Melanocyte of skin (primary cell): ENCODE measurements at places on chromosomes 12 and 14. TPM values are rescaled to one million over a fixed set of nuclear protein-coding genes. Genes with fewer than 3 reads are reported as not detected.

Gene GCN1
- 135 and 140 TPM in 2 replicates for total RNA-seq

Gene RASAL1
- under 0.01 TPM in 1 of 2 replicates, not detected in the other for total RNA-seq

Gene MAP1LC3B2
- 0.36 TPM in 1 of 2 replicates, not detected in the other for total RNA-seq

Gene LHX5
- total RNA-seq = not detected in 2 replicates

Gene OR6C75
- total RNA-seq = not detected in 2 replicates

Gene CIROP
- total RNA-seq = not detected in 2 replicates

Gene EXD2
- total RNA-seq = 19.3 and 25.4 TPM in 2 replicates

Gene CABP1
- total RNA-seq = not detected in 2 replicates

Gene SLC10A1
- not detected in 2 replicates for total RNA-seq
